ENCODE measurements at places on chromosomes 13 and 19.
A peak's percentile ranks its signal among the peaks of the same experiment; 100 is the strongest.

DNA sequence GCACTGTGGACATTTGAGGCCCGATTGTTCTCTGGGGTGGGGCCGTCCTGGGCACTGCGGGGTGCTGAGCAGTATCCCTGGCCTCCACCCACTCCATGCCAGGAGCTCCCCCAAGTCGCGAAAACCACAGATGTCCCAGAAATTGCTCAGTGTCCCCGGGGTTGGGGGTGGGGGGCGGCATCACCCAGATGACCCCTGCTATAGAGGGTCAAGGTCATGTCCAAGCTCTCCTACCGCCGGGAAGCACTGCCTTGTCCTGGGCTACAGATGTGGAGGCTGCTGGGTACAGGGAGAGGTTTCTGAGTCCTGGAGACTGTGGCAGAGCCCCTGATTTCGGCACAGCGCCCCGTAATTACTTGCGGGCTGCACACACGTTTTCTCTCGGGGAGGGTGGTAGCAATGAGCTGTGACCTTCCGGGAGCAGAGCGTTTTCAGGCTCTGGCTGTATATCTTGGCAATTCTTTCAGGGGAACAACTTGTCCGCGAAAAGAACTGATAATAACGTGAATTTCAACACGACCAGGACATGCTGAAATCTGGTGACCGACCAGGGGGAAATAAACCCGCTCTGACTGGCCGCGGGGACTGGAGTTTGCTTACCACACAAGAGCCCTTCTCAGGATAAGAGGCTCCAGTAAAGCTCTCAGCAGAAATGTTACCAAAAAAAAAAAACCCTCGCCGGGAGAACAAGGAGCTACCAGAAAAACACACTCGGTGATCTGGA, 68.1 kb downstream of the GNG7 start:
- DNase-seq, result no peak

- no peak for DNase-seq
Measured at GRCh38 chr13:106096661-106097092, 438.8 kb downstream of the EFNB2 start.

GRCh38 chr19:343941-344624, 513 bp downstream of the MIER2 start:
- peak; percentile 10 for DNase-seq

- peak; percentile 58 for DNase-seq
Measured at GRCh38 chr19:49436381-49437017, 4.8 kb downstream of the SLC17A7 start.

DNA sequence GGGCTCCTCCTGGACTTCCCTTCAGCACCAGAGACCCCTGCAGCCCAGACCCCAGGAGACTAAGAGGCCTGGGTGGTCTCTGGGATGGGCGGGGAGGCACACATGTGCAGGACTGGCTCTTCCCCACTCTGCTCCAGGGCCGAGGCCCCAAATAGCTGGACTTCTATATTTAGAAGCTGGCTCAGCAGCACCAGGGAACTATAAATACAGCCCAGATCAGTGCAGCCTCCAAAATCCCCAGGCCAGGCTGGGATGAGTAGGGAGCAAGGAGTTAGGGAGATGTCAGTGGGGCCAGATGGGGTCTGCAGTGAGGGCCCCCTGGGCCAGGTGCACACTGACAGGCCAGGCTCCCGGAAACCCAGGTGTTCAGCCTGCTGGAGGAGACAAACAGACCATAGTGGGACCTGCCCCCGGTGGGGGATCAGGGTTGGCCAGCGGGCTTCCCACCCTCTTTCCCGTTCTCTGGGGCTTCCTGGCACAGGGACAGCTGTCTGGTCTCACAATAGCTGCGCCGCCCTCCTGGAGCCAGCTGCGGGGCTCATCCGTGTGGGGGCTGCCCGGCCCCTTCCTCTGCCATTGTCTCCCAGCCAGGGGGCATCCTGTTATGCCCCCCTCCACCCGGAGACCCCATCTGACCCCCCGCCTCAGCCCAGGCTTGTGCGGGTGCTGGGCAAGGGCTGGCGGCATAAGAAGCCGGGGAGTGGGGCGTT, 5.5 kb upstream of the ADGRE5 start:
- no peak for DNase-seq

DNA sequence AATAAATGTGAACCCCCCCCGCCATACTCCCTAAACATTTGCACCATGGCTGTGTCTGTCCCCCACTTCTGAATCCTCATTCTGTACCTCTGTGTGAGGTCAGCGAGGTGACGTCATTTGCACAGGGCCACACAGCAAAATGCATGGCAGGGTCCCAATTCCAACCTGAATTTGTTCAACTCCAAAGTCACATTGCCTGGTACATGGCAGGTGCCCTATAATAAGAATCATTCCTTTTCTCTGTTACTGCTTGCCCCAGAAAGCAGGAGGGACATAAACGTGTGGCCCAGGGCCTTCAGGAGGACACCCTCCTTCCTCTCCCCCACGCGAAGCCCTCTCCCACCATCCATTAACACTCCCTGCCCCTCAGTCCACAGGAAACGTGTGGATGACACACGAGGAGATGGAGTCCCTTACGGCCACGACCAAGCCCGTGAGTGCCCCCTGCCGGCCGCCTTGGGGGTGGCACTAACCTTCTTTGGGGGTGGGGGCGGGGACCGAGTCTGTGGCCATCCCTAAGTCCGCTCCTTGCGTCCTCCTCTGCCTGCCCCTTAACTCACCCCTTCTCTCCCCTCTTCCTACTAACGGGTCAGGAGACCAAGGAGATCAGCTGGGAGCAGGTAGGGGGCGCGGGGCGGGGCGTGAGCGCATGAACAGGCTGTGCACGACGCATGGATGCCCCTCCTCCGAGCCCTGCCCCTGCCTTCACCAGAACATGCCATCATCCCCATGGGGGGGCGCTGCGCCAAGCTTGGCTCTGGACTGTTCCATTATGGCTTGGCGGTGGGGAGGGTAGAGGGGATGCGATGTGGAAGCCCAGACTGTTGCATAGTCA, 9.4 kb downstream of the HRC start:
- DNase-seq, result peak; percentile 82

- no peak for DNase-seq
Measured at GRCh38 chr13:80157261-80157932, 183.5 kb downstream of the SPRY2 start.

DNA sequence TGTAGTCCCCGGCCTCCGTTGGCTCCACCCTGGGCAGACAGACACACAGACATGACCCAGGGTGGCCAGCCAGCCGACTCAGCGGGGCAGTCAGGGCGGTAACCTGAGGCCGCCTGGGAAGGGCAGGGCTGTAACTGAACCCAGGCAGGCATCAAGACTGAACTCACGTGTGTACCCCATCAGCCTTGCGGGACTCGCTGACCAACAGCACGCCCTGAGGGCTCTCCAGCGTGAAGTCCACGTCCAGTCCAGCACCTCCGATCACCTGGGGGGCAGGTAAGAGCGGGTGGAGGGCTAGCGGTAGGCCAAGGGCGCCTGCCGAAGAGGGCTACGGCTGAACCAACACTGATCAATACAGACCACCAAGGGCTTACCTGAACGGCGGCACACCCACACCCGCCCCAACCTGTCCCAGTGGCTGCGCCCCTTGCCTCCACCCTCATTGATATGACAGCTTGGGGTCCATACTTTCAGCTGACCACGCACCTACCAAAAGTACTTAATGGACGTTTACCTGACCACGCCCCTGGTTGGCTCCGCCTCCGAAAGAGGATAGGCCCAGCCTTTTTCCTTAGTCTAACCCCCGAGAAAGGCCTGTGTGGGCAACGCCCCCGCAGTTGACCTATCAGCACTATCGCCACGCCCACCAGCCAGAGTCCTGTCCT, 791 bp downstream of the TMED1 start:
- DNase-seq, result no peak

GRCh38 chr19:47658431-47659348, 49.8 kb downstream of the BICRA start:
- no peak for DNase-seq

DNA sequence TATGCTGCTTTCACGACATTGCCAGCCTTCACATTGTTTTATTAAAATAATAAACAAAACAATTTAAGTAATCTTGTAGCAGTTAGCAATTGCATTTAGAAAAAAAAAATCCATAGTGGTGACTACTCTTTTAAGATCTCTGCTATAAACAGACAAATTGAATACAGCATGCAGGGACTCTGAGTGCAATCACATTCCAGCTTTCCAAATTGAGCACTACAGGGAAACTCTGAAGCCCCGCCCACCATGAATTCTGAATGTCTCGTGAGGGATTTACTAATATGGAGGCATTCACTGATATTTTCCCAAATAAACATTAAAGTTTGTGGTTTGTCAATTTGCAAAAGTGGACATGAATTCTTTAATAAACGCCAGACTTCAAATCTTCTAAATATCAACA, 698.8 kb downstream of the LIG4 start:
- DNase-seq, result no peak

GRCh38 chr13:77319536-77319935, 7.4 kb downstream of the MYCBP2 start:
- no peak for DNase-seq

- no peak for DNase-seq
Measured at GRCh38 chr19:42113641-42114348, 18.5 kb downstream of the POU2F2 start.

DNA sequence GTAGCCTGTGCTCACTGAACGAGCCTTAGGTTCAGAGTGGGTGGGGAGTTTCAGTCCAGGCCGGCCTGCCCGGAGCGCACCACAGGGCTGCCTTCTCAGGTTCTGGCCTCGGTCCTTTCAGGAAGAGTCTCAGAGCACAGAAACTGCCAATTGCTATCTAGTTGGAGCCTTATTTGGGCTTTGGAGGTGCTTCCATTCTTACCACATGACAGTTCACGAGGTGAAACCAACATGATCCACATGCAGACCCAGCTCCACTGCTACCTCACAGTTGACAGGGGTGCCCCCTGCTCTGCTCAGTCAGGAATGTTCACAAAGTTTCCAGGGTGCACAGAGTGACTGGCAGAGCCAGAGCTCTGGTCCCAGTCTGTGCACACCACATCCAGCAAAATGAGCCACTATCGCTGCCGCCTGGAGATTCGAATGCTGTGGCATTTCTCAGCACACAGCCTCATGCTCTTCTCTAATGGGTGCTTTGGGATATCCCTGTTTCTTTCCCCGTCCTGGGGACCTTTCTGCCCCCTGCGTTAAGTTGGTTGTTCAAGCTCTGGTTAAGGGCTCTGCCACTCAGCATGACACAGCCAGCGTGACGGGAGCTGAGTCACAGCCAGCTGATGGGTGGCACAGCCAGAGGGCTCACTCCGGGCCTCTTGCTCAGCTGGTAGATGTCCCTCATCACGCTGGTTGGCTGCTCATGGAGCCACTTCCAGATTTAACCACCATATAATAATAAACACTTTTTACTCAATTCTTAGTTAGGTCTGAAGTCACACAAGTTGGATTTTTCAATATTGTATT, 7.5 kb upstream of the SACS start:
- DNase-seq, result no peak

DNA sequence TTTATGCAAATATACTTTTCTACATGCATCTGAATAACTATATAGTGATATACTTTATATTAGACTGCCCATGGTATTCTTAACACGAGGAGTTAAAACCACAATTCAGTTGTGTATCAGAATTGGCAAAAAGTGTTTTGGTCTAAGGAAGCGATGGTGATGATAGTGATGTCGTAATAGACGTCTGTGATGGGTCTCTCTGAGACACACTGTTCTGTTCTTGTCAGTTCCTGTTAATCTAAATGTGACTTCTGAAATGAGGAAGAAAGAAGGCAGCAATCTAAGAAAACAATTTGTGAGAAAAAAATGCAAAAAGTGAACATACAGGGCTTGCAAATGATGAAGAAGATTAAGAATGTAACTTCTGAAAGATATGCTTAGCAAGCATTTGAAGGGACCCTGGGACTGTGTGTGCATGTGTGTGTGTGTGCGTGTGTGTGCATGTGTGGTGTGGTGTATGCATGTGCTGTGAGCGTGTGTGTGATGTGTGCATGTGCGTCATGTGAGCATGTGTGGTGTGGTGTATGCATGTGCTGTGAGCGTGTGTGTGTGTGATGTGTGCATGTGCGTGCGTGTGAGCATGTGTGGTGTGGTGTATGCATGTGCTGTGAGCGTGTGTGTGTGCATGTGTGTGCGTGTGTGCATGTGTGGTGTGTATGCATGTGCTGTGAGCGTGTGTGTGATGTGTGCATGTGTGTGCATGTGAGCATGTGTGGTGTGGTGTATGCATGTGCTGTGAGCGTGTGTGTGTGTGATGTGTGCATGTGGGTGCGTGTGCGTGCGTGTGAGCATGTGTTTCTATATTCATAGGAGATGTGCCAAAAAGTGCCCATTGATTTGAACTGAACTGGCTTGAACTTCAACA, 131.8 kb downstream of the IRS2 start:
- no peak for DNase-seq

DNA sequence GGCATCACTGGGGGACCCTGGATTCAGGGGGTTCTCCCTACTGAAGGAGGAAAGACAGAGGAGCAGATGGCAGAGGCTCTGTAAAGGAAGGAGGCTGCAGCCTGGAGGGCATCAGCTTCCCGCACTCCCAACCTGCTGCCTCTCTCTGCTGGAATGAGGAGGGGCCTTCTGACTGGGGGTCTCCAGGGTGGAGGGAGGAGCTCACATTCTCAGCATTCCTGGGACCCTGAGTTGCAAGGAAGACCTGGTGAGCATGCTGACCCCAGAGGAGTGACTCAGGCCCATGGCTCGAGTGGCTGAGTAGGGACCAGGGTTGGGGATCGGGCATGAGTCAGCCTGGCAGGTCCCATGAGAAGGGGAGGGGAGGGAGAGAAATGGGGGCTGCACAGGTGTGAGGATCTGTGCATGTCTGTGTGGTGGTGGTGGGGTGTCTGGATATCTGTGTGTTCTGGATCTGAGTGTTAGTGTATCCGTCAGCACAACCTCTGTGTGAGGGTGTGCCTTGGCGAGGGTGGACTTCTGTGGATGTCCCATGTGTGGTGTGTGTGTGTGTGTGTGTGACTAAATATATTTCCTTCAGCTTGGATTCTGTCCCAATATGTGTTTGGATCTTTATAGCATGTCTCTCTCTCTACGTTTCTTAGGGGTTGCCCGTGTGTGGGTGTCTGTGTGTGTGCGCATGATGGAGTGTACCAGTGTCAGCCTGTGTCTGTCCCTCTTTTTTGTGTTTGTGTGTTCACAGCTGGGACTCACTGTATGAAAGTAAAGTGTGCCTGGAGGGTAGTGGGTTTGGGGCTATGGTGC, 4.6 kb downstream of the AXL start:
- DNase-seq, result no peak

DNA sequence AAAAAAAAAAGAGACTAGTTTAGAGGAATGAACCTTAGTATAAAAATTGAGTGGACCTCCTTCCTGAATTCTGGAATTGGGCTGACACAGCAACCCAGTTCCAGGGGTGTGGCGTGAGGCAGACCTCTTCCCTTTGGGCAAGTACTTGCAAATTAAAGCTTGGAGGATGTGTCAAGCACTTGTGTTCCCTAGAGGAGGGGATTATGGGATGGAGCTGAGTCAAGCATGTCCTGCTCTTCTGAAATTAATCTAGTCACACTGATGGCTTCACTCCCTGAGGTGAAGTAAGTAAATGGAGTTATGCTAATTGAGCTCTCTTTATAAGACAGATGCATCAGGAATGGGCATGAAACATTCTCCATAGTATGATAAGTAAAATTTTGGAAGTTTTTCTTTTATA, 107.7 kb upstream of the HTR2A start:
- no peak for DNase-seq

DNA sequence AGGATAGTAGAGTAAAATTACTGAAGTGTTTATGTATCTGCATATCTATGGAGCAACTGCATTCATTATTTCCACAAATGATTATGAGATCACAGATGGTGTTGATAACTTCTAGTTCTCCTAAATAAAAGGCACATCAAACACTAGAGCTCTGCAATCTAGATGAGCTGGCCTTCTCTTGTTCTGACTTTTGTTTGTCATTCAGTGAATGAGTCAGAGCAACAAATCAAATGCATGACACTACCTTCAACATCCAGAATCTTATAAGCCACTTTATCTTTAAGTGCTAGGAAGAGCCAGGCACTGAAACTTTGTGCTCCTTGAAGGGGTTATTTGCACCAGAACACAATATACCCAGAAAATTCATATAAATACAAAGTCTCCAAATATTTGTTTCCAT, 456.0 kb downstream of the PCDH17 start:
- DNase-seq, result no peak

All from activated naive CD4-positive, alpha-beta T cell treated with Interleukin-2 at 50 U/mL for 16 hours (primary cell).